ENCODE measurements at places on chromosomes 11 and 22. TPM values are rescaled to one million over a fixed set of nuclear protein-coding genes. Genes with fewer than 3 reads are reported as not detected.

The PIH1D2 gene
- 12.2 TPM for total RNA-seq

The DNAJB7 gene
- not detected for total RNA-seq

The NLRP6 gene
- total RNA-seq = 2.1 TPM

The POLR2L gene
- total RNA-seq = 155 TPM

The ATG13 gene
- 63.8 TPM for total RNA-seq

The ANGPTL5 gene
- 0.40 TPM for total RNA-seq

The TRPC6 gene
- total RNA-seq = 10.7 TPM

The XKR3 gene
- total RNA-seq = not detected

The RCOR2 gene
- 1.4 TPM for total RNA-seq

- H3K27ac ChIP-seq = no peak overlapping the region
- no peak overlapping the region for H3K4me3 ChIP-seq
- H3K27me3 ChIP-seq = no peaks in the 10 kb centered on the region
- no peaks in the 10 kb centered on the region for H3K4me1 ChIP-seq
Observed at GRCh38 chr11:31254415-31254814, 115.1 kb downstream of the DCDC1 start.

GRCh38 chr11:101913656-101914055 lies 1.2 kb upstream of the CEP126 start:
- no peak overlapping the region for H3K4me3 ChIP-seq
- no peaks in the 10 kb centered on the region for H3K27me3 ChIP-seq
- H3K27ac ChIP-seq = no peak overlapping the region

GRCh38 chr11:75556275-75556674 lies 5.8 kb upstream of the SERPINH1 start:
- no peaks in the 10 kb centered on the region for H3K36me3 ChIP-seq
- no peak overlapping the region for H3K27ac ChIP-seq
- DNase-seq = no peak
- peaks cover 67% of the 10 kb centered on the region for H3K4me1 ChIP-seq
- H3K27me3 ChIP-seq = no peaks in the 10 kb centered on the region
- no peak overlapping the region for H3K4me3 ChIP-seq

DNA sequence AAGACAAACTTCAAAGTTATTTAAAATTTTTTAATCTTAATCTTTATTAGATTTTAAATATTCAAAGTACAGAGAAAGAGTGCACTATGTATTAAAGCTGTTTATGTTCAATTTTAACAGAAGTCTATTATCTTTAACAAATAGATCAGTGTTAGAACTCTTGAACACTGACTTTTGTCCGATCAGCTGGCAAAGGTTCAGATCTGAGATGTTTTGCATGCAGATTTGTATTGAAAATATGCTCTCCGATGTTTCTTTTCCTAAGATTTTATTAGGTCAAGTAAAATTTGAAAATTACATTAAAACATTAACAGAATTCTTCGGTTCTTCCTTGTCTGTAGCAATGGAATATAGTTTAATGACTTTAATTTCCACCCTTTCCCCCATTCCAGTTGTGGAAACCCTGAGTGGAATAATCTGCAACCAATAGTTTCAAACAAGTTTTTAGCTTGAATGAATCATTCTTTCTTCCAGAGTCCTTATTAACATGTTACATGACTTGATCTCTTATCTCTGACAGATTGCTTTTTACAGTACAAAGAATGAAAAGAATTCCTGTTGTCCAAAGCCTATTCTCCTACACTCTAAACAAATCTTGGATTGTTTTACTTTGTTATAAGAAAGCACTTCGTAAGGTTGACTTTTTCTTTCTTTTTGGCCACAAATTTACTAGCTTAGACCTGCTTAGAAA lies 11.4 kb upstream of the TCP11L1 start:
- no peaks in the 10 kb centered on the region for H3K27me3 ChIP-seq
- no peak for DNase-seq
- no peak overlapping the region for H3K27ac ChIP-seq
- H3K4me3 ChIP-seq = no peak overlapping the region
- H3K4me1 ChIP-seq = no peaks in the 10 kb centered on the region

- H3K4me1 ChIP-seq = no peaks in the 10 kb centered on the region
- no peaks in the 10 kb centered on the region for H3K27me3 ChIP-seq
- no peak overlapping the region for H3K27ac ChIP-seq
Observed at GRCh38 chr11:88813233-88813915, 252.4 kb downstream of the GRM5 start.

DNA sequence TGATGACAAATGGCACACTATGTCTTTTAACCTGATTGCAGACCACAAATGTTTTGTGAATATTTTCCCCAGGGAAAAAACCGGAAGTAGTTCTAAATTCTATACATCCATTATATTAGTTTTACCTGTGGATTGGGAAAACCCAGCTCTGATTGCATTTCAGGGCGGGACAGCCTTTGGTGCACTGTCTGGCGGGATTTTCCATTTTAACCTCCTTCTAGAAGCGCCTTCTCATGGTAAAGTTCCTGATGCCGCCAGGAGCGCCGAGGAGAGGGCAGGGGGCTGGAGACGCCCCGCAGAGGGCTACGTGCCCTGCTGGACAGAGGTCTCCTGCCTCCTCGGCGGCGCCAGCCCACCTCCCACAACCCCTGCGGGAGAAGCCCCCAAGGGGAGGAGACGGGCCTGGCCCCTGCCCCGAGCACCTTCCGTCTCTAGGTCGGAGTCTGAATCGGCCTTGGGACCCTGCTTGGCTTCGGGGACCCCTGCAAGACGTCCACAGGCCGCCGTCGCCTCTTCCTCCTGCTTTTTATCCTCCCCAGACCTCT lies 1.2 kb upstream of the P2RX6 start:
- H3K27ac ChIP-seq = no peak overlapping the region
- no peaks in the 10 kb centered on the region for H3K36me3 ChIP-seq
- peaks cover 36% of the 10 kb centered on the region for H3K4me1 ChIP-seq
- no peaks in the 10 kb centered on the region for H3K27me3 ChIP-seq

DNA sequence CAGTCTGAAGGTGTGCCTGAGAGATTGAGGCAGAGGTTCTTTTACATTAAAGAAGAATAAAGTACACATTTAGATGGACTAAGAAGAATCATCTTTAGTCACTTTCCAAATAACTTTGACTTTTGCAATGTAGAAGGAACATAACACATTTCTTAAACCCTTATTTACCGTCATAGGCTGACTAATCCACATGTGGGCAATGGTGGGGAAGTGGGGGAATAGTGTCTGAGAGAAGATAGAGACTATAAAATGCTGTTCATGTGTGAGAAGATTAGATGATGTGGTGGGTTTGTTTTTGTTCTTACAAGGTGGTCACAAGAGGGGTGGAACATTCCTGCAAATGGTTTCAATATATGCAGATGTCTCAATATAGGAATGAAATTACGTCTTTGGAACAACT lies 1.8 kb downstream of the MS4A4A start:
- H3K4me3 ChIP-seq = no peak overlapping the region
- no peak for DNase-seq
- H3K4me1 ChIP-seq = no peaks in the 10 kb centered on the region
- no peaks in the 10 kb centered on the region for H3K27me3 ChIP-seq

- no peaks in the 10 kb centered on the region for H3K4me1 ChIP-seq
- peaks cover 7% of the 10 kb centered on the region for H3K36me3 ChIP-seq
- DNase-seq = no peak
Observed at GRCh38 chr11:43786016-43786415, 94.6 kb upstream of the ALKBH3 start.

GRCh38 chr11:123494195-123495050 lies 64.4 kb downstream of the GRAMD1B start:
- no peak overlapping the region for H3K27ac ChIP-seq
- no peaks in the 10 kb centered on the region for H3K36me3 ChIP-seq
- H3K4me3 ChIP-seq = no peak overlapping the region
- H3K4me1 ChIP-seq = no peaks in the 10 kb centered on the region
- no peaks in the 10 kb centered on the region for H3K27me3 ChIP-seq

DNA sequence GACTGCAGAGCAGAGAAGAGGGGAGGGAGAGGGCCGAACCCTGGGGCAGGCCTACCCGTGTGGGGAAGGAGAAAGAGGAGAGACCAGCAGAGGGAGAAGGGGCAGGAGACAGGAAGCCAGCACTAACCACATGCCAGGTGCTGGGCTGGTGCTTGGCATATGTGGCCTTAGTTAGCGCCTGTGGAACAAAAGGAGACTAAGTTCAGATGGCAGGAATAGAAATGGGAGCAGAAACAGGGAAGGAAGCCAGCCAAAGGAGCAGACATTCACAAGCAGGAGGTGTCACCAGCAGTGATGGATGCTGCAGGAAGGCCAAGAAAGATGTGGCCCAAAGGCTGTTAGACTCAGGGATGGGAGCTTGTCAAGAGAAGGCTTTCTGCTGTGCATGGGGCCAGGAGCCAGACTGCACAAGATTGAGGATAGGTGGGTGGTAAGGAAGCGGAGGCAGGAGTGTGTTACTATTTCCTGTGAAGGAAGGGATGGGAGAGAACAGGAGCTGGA lies 26.7 kb downstream of the TREH start:
- H3K4me1 ChIP-seq = no peaks in the 10 kb centered on the region
- no peak overlapping the region for H3K27ac ChIP-seq
- H3K27me3 ChIP-seq = no peaks in the 10 kb centered on the region
- no peak for DNase-seq

- peaks cover 12% of the 10 kb centered on the region for H3K4me1 ChIP-seq
- DNase-seq = no peak
- H3K36me3 ChIP-seq = no peaks in the 10 kb centered on the region
- peak overlapping the region; percentile 20 for H3K4me3 ChIP-seq
- H3K27me3 ChIP-seq = no peaks in the 10 kb centered on the region
- H3K27ac ChIP-seq = no peak overlapping the region
Observed at GRCh38 chr22:21657020-21657359, 8.8 kb upstream of the PPIL2 start.

DNA sequence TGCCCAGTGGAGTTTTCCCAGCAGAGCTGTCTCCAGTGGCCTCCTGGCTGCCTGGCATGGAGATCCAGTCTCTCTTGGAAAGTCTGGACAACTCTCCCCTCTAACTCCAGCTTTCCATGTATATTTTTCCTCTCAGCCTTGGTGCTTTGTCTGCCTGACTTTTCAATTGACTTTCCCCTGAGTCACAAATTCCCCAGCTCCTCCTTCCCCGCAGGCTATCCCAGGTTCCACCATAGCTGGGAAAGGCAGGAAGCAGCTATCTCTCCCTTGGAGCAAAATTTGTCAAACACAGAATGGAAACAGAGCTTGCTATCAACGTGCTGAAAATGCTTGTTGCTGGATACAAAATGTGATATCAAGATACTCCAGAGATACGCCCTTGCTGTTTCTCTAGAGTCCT lies 384.8 kb downstream of the TMEM135 start:
- H3K4me1 ChIP-seq = no peaks in the 10 kb centered on the region
- DNase-seq = no peak
- no peak overlapping the region for H3K4me3 ChIP-seq

DNA sequence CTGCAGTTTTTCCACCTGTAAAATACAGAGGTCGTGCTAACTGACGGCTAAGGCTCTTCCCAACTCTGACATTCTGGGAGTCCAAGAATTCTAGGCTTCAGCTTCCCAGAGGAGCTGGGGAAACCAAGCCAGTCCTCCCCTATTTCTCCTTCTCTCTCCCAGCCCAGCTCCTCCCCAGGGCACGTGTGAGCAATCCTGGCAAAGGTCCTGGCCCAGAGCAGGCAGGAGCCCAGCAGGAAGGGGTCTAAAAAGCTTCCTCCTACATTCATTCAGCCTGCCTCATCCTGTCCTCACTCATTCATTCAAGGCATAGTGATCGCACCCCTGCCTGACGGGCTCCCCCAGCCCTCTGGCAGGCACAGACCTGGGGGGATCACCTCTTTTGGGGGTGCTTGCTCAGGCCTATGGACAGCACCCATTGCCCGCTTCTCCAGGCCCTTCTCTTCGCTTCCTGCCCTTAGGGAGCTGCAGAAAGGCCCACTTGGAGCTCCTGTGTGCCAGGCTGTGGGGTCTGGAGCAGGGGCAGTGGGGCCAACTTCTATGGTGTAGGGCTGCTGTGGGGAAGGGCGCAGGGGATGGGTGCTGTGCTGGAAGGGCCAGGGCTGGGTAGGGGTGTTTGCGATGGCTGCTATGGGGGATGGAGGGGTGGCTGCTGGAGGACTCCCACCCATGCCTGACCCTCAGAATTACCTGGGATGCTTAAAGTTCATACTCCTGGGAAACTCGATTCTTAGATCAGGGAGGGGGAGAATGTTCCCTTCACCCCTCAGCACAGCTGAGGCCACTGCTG lies 9.8 kb downstream of the KCNC1 start:
- no peak overlapping the region for H3K4me3 ChIP-seq
- no peaks in the 10 kb centered on the region for H3K4me1 ChIP-seq
- no peak for DNase-seq
- H3K27me3 ChIP-seq = peaks cover 6% of the 10 kb centered on the region

DNA sequence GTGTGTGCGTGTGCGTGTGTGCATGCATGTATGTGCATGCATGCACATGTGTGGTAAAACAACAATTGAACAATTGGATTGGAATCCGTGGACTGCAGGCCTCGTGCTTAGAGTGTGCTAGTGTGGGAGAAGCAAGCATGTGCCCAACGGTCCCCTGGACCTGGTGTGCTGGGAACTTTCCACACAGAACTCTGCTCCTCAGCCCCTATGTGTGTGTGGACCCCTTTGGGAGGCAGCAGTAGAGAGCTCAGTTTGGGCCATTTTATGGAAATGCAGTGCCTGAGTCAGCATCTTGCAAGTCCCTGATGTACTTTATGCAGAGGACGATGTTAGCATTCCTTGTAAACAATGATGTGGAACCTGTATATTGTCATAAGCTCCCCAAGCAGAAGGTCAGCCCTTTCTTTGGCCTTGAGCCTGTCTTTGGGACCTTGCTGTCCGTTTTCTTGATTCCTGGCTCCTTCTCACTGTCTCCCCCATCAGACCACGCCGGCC lies 167.3 kb downstream of the TBC1D22A start:
- peaks cover 20% of the 10 kb centered on the region for H3K4me1 ChIP-seq
- H3K36me3 ChIP-seq = peaks cover 5% of the 10 kb centered on the region
- no peak for DNase-seq
- no peaks in the 10 kb centered on the region for H3K27me3 ChIP-seq
- H3K4me3 ChIP-seq = no peak overlapping the region

GRCh38 chr22:37676736-37677492 lies 1.5 kb downstream of the LGALS1 start:
- H3K27ac ChIP-seq = peak overlapping the region; percentile 95
- H3K4me3 ChIP-seq = peak overlapping the region; percentile 60
- no peaks in the 10 kb centered on the region for H3K27me3 ChIP-seq
- H3K4me1 ChIP-seq = peaks cover 11% of the 10 kb centered on the region
- peaks cover 4% of the 10 kb centered on the region for H3K36me3 ChIP-seq
- peak; percentile 87 for DNase-seq

DNA sequence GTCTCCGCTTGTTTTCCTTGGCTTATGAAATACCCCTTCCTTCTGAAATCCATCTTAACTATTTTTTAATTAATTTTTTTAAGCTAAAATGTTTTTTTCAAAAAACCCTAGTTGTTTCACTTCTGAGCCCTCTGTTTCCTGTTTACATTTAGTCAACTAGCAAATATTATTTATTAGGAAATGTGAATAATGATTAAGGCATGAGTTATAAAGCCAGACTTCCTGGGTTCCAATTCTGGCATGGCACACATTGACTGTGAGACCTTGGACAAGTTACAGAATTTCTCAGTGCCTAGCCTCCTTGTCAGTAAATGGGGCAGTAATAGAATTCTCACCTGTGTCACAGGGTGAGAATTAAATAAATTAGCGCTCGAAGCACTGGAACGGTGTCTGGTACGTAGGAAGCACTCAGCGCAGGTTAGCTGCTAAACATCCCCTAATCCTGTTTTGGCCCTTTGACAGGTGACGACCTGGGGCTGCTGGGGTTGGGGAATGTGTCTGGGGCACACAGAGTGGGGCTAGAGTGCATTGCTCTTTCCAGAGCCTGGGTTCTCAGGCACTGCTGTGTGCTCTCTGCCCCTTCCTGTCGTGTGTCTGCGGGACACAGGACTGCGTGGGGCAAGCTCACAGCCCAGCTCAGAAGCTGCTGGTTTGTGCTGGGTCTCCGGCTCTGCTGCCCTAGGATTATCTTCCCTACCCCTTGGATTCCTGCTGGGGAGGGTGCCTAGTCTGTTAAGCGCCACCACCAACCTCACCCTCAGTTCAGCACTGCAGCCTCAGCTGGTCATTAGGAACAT lies 13.1 kb downstream of the PANX1 start:
- H3K27me3 ChIP-seq = no peaks in the 10 kb centered on the region
- H3K36me3 ChIP-seq = no peaks in the 10 kb centered on the region
- no peak overlapping the region for H3K4me3 ChIP-seq
- H3K4me1 ChIP-seq = peaks cover 11% of the 10 kb centered on the region
- no peak overlapping the region for H3K27ac ChIP-seq

All from lung (tissue), 17 donors.